ENCODE measurements at places on chromosomes 6 and 20. TPM values are rescaled to one million over a fixed set of nuclear protein-coding genes. Genes with fewer than 3 reads are reported as not detected.

DNA sequence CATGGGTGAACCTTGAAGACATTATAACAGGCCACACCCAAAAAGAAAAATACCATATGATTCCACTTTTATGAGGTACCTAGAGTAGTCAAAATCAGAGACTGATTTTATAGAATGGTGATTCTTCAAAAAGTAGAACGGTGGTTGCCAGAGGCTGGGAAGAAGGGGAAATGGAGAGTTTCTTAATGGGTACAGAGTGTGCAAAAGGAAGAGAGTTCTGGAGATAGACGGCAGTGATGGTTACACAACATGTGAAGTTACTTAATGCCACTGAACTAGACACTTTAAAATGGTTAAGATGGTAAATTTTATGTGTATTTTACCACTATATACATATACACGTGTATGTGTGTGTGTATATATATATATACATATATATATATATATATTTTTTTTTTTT is 80.8 kb downstream of the PRND start:
- no peak for DNase-seq

DNA sequence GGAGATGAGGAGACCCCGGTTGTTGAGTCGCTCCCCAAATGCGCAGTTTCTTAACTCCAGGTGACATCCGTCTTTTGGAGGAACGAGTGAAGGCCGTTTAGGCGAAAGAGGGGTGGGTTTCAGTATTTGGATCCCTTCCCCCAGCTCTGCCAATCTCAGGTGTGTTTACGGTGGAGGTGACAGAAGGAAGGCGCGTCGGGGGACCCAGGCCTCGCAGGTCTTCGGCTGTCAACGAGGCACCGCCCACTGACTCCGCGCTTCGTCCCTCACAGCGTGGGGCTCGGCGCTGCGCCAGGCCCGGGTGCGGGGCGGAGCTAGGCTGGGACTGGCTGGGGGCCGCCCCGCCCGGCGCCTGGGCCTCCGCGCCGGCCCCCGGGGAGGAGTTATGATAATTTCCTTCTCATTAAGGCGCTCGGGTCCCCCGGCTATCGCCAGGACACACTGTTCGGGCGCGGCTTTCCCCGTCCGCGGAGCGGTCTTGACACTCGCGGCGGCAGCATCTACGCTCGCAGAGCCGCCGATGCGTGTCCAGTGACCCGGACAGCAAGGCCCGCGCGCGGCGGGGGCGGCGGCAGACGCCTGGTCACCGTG is at the start of gene TFAP2C:
Gene TFAP2C (plus strand): TSS at position 434 of the 591 bp plus-strand sequence. CDS start 239 bp downstream, outside the sequence.
- peak; percentile 96 for DNase-seq

- no peak for DNase-seq
These were observed 32.0 kb downstream of the CTNNBL1 start for GRCh38 chr20:37725855-37726254.

- DNase-seq, result no peak
These were observed 3.5 kb downstream of the HLA-C start for GRCh38 chr6:31268369-31268765.

DNA sequence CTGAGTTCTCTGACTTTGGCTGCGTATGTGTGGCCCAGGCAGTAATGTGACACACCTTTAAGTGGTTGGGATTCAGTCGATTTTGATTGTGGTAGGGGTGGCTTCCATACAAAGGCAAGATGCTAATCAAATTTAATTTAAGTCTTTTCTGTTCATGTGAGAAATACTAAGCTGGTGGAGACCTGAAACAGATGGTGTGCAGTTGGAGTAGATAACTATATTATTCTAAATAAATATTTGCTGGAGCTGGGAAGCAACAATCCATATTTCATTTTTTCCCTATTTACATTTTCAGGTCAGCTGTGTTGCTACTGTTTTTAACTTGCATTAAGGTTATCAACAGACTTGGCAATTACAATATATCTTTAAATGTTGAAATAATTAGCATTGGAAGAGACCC is 67.4 kb upstream of the C20orf144 start:
- DNase-seq, result no peak

DNA sequence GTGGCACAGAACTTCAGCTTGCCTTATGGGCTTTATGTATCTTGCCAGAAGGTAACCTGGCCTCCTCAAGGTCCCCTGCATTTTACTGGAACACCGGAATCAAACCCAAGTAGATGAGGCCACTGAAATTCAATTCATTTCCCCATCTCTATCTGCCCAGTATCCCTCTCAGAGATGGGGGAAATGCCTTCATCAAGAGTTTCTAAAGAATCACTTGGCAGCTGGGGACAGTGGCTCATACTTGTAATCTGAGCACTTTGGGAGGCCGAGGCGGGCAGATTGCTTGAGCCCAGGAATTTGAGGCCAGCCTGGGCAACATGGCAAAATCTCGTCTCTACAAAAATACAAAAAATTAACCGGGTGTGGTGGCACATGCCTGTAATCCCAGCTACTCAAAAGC is 12.9 kb downstream of the MDGA1 start:
- DNase-seq, result no peak

DNA sequence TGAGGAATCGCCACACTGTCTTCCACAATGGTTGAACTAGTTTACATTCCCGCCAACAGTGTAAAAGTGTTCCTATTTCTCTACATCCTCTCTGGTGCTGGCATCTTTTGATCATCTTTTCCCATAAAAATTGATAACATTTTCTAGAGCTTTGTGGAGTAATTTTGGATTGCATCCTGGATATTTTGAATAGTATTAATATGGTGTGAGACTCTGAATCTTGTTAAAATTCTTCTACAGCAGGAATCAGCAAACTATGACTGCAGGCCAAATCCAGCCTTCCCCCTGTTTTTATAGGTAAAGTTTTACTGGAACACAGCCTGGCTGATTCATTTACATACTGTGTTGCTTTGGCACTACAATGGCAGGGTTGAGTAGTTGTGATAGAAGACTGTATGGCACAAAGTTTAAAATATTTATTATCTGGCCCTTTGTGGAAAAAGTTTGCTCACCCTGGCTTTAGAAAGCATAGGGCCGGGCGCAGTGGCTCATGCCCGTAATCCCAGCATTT is 15.0 kb upstream of the RNF8 start:
- DNase-seq, result no peak

DNA sequence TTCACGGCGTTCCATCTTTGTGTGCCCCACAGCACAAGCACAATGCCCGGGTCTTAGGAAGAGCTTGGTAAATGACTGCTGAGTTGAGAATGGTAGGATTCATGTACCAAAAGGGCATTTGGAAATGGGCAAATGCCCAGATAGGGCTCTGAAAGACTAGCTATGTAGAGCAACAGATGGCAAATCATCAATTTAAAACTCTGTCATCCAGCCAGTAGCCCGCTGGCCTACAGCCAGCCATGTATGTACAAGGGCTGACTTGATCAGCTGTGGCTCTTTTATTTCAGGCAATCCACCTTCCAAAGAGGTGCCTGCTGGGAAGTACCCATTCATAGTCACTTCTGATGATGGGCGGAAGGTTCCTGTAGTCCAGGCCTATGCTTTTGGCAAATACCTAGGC is 35.1 kb downstream of the NT5E start:
- no peak for DNase-seq

DNA sequence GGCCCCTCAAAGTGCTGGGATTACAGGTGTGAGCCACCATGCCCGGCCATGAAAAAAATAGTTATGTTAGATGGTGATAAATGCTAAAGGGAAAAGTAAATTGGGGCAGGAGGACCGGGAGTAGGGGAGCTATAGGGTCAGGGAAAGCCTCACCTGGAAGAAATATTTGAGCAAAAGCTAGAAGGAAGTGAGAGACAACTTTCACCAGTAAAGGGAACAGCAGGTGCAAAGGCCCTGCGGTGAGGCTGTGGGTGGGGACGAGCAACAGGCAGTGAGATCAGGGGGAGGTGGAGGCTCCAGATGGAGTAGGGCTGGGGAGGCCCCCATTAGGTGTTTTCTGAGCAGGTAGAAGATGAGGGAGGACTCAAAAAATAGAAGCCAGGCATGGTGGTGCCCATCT is 16.0 kb downstream of the BCAS4 start:
- DNase-seq, result no peak

DNA sequence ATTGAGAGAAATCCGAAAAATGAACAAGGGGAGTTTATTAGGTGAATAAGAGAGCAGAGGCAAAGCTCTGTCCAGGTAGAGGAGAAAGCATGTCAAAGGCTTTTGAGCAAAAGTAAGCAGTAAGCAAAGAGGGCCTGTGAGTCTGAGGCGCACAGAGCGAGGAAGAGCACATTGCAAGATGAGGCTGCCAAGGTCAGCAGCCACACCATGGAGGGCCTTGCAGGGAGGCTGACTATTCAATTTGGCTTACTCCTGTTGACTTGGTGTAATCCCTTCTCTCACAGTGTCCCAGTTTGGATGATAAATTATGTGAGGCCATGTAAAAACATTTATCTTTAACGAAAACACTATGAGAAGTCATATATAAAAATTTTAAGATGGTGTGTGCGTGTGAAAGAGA is 32.4 kb downstream of the SESN1 start:
- DNase-seq, result no peak

DNA sequence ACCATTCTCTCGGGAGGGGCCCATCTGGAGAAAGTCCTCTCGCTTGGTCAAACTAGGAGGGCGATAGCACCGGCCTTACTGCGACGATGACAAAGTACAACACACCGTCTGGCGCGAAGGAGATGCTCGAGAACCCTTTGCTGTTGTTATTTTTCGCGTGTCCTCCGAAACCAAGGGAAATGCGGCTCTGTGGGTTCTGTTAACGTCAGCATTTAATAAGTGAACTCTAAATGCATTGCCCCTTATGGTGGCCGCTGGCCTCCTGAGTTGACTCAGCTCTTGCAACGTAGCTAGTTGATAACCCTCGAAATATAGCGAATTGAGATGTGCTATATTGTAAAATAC is 577 bp upstream of the SCAND1 start:
- DNase-seq, result no peak

GRCh38 chr20:25058051-25058846 is at the start of gene ACSS1:
ACSS1 (minus strand) TSS chr20:25058139; CDS start chr20:25058102, 37 bp downstream.
- no peak for DNase-seq

DNA sequence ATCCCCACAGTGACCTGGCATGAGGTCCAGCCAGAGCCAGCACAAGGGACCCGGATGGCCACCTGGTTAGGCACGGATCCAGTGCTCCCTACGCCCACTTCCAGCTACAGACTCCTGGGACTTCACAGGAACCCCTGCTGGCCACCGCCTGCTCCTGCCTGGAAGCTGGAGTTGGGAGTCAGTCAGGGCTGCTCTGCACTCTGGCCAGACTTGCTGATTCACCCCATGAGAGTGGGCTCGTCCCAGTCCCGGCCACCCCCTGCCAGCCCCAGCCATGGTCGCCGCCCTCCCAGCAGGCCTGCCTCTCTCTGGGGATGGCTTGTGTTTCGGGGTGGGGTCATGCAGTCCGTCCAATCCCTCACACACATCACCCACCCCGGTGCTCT is 125.8 kb downstream of the DLL1 start:
- DNase-seq, result no peak

DNA sequence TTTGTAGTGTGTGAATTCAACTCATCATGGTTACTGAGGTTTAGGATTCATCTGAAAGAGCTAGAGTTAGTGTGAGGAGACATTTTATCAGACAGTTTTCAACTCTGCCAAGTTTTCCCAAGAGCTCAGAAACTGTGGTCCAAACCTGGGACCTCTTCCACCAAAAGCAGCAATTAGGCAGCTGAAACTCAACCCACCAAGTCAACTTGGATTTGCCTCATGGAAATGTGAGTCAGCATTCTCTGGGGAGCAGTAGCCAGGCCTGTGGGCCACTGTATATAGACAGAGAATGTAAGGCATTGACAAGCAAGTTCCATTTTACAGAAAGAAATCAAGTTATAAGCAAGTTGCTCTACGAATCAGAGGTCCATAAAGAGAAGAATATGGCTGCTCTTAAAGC is 178.8 kb upstream of the HDDC2 start:
- DNase-seq, result no peak

DNA sequence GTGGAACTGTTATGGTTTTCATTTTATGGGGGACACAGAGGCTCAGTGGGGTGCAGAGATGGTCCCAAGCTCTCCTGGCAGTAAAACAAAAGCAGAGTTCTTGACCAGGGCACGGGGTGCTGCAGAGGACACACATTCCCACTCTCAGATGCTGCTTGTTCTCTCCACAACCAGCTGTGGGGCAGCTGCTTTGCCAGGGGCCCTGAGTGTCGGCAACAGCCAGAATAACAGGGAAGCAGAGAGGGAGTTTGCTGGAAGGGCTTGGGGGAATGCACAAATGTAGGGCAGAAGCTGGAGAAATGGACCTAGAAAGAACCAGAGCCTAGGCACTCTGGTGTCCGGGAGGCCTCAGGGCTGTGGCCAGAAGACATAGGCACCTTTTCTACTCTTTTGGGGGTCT is 93.7 kb downstream of the CDH26 start:
- DNase-seq, result no peak

PTCHD4 gene
- total RNA-seq, result 0.91 TPM

ZBTB12 gene
- 8.3 TPM for total RNA-seq

HLA-DMB gene
- total RNA-seq, result not detected

SLC35A1 gene
- 17.2 TPM for total RNA-seq

ULBP1 gene
- 11.5 TPM for total RNA-seq

SLC24A3 gene
- total RNA-seq, result 0.11 TPM

ZSCAN16 gene
- 5.1 TPM for total RNA-seq

PI16 gene
- total RNA-seq, result not detected

KHDC1L gene
- not detected for total RNA-seq

All from osteocyte (in vitro differentiated cells).